ENCODE measurements at places on chromosomes 7 and 10.

DNA sequence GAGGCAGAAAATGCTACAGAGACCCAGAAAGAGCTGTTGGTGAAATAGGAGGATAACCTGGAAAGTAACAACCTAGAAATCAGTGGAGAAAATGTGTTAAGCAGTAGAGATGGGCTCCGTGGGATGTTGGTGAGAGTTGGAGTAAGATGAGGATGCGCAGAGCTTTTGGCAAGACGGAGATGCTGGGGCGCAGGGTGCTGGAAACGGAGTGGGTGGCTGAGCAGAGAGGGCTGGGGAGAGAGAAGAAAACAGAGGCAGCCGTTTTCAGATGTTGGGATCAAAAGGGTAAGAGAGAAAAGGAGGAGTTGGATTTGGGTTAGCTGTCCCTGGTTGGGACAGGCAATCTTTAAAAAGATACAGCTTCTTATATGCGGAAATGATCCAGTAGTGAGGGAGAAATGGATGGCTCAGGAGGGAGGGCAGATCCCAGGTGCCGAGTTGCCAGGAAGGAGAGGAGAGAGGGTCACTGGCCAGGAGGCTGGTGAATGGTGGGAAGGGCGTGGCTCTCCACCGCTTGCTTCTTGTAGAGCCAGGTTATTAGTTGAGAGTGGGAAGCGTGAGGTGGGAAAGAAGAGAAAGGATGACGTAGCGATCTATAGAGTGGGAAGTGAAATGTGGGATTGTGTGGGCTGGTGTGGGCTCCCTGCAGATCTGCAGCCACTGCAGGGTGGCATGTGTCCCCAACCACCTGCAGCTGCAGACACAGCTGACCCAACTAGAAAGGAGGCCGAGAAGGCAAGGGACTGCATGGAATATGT, 182.2 kb upstream of the SVIL start:
- DNase-seq, result no peak

GRCh38 chr10:77111611-77112550, 525.7 kb downstream of the KCNMA1 start:
- peak; percentile 17 for DNase-seq

DNA sequence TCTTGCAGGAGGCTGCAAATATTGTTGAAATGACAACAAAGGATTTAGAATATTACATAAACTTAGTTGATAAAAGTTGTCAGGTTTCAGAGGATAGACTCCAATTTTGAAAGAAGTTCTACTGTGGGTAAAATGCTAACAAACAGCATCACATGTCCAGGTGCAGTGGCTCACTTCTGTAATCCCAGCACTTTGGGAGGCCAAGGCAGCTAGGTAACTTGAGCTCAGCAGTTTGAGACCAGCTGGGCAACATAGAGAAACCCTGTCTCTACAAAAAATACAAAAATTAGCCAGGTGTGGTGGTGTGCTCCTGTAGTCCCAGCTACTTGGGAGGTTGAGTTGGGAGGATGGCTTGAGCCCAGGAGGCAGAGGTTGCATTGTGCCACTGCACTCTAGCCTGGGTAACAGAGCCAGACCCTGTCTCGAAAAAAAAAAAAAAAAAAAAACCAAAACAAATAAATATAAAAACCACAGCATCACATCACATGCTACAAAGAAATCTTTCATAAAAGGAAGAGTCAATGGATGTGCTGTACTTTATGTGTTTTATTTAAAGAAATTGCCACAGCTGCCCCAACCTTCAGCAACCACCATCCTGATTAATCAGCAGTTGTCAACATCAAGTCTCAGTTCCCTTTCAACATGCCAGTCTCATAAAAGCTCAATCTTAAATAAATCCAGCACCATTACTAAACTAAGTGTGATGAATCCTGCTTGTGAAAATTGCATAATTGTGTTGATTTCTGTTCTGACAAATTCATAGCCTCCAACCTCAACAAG, 83.2 kb upstream of the MBL2 start:
- no peak for DNase-seq

DNA sequence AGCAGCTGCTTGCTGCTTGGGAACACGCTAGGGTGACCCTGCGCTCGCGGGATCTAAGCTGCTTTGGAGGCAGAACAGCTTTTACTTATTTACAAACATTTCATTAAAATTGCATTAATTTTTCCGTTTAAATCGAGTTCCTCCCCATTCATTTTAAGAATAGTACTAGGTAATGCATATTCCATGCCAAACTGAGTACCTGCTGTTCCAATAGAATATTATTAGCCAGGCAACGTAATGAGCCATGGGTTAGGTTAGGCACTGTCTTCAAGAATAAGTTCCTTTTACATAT, 860 bp downstream of the EXOC6 start:
- no peak for DNase-seq

DNA sequence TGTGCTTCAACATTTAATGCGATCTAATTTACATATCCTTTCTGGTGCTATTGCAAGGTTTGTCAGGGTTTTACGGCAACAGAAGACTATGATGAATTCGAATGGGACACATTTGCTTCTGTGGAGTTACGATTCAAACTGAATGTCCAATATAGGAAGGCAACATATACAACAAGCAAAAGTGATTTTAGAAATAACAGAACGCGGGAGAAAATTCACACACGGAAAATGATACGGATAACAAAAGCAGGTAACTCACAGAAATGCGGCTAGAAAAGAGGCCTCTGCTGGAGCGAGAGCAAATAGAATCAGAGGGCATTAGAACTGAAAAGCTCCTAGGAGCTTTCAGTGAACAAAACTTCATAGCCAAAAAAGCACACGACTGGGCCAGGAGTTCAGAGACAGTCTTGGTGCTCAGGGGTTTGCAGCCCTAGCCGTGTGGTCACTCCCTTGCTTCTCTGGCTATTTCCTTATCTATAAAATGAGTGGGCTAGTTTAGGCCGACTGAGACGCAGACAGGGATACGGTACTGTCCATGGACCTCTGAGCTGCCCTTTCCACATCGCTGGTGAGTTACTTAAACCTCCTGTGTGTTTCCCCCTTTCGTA, 557 bp upstream of the TAX1BP1 start:
- peak; percentile 46 for DNase-seq

- peak; percentile 71 for DNase-seq
These were observed at the start of gene DOCK1 for GRCh38 chr10:126904818-126905701. Gene DOCK1, plus strand, starts transcription at chr10:126905428. Its CDS starts 90 bp downstream, at chr10:126905518.

GRCh38 chr10:132668048-132668394, 117.9 kb downstream of the NKX6-2 start:
- DNase-seq, result no peak

DNA sequence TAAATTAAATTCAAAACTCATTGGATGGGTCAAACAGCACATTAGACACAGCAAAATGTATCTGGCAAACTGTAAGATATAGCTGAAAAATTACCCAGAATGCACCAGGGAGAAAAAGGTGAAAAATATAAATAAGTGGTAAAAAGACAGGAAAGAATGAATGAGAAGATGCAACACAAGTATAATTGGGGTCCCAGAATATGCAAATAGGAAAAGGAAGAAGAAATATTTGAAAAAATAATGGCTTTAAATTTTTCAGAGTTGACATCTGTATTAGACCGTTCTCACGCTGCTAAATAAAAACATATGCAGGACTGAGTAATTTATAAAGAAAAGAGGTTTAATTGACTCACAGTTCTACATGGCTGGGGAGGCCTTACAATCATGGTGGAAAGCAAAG, 167.7 kb upstream of the PLXNA4 start:
- no peak for DNase-seq

- no peak for DNase-seq
These were observed 109.6 kb downstream of the SFMBT2 start for GRCh38 chr10:7301006-7301778.

- no peak for DNase-seq
These were observed 328.4 kb upstream of the AOAH start for GRCh38 chr7:37052705-37053104.

- DNase-seq, result no peak
These were observed 219.8 kb upstream of the GLI3 start for GRCh38 chr7:42456756-42457276.

DNA sequence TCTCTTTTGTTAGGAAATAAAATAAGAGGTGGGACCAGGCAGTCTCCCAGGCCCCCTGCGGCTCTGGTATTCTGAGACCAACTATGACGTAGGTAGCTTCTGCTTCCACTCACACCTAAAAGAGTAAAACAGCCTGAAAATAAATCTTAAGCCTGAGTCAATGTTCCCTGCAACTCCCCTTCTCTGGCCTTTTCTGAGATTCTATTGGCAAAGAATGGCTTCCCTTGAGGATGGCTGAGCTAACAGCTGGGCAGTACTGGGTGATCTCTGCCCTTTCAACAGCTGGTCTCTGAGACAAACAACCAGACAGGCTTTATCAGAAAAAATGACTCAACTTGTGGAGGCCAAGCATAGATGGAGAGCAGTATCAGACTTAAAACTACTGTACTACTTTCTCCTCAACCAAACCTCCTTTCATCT, 58.7 kb downstream of the CREB3L2 start:
- DNase-seq, result no peak

GRCh38 chr7:25989140-25989705, 162.8 kb upstream of the NFE2L3 start:
- no peak for DNase-seq

DNA sequence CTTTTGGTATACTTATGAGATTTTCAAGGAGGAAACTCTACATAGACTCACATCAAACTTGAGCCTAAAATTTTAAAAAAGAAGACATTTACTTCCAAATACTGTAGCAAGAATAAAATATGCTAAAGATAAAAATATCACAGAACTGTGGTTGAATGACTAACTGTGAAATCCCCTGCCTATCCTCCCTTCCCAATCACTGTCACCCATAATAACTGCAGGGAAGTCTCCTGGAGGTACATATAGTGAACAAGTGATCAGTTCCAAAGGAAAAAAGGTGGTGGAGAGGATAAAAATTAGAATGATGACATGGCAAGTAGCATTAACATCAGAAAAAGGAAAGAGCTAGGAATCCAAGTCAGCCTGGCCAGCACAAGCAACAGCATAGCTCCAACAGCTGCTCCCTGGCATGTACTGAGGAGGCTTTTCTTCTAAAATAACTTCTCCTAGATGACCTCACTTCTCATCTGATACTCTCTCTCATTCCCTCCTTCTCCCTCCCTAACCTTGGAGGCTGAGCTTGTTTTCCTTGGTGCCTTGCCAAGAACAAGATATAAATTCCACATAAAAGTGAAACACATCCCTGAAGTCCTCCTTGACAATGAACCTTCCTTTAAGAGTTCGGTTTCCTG, 124.0 kb downstream of the IQUB start:
- DNase-seq, result no peak

- DNase-seq, result no peak
These were observed 128.9 kb downstream of the CELF2 start for GRCh38 chr10:11146402-11147171.

DNA sequence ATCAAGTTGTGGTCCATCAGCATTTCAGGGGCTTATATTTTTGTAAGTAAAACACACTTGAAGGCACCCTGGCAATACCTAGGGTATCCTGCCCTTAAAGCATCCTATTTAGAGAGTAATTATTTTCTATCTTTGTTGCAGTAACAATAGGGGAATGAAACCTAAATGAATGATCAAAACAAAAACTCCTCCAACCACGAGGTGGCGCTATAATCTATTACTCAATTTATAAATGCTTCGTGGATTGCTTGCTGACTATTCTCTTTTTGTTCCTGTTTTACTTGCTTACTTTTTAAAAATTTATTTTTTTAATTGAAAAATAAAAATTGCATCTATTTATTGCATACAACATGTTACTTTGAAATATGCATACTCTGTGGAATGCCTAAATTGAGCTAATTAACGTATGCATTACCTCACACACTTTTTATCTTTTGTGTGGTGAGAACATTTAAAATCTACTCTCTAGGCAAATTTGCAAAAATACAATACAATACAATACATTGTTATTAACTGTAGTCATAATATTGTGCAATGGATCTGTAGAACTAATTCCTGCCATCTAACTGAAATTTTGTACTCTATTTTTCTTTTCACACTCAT, 147.7 kb upstream of the BMPER start:
- no peak for DNase-seq

- DNase-seq, result no peak
These were observed 7.1 kb downstream of the SND1 start for GRCh38 chr7:127658970-127659630.

DNA sequence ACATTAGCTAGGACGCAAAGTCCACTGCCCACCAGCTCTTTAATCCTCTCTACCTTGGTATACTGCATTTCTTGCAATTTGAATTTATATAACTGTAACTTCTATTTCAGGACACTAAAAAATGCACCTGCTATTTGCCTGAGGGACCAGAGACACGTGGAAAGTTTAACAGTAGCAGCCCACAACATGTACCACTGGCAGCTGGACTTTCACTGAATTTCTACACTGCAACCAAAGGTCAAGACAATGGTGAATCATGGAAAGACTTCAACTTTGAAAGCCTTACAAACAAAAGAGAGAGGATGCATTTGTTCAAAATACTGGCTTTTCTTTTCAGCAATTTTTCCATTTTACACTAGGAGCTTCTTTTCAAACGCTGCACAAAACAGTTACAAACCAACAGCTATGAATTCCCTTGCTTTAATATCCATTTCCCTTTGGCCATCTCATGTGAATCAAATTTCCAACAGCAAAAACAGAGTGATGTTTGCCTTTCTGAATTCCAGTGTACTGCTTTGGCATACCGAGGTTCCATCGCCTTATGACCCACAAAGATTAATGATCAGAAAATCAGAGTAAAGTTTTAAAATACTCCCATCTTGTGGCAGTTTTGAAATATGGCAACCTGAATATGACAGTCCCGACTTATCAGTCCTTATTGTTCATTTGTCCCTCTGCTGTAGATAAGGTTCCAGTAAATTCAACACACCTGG, 29.9 kb upstream of the HNRNPH3 start:
- peak; percentile 43 for DNase-seq

GRCh38 chr10:133141144-133141957, 18.7 kb upstream of the KNDC1 start:
- DNase-seq, result no peak

DNA sequence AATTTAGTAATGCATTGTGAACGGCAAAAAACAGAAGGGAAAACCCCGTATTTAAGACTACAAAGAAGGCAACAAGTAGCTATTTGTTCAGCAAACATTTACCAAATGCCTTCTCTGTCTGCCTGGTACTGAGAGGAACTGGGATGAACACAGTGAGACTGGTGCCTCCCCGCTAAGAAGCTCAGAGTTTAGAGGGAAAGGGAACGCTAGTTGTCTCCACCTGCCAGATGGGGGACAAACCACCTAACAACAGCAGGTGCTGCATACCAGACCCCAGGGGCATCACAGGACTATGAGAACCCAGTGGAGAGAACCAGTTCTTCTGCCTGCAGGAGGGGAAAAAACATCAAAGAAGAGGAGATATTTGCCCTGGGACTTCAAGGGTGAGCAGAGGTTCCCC, 147.1 kb downstream of the SLC25A13 start:
- DNase-seq, result no peak

GRCh38 chr10:70295926-70296325, 12.1 kb upstream of the NPFFR1 start:
- DNase-seq, result no peak
